ENCODE measurements at places on chromosomes 2 and 18. TPM values are rescaled to one million over a fixed set of nuclear protein-coding genes. Genes with fewer than 3 reads are reported as not detected.

Gene SERPINB10
- total RNA-seq = not detected

Gene ADD2
- 0.08 TPM for total RNA-seq

Gene CHST10
- total RNA-seq = 20.0 TPM

Gene TTN
- 26.2 TPM for total RNA-seq

Gene PLA2R1
- total RNA-seq = not detected

Gene CACNB4
- total RNA-seq = 1.8 TPM

Gene TEX44
- total RNA-seq = not detected

Gene CDCA7
- 76.9 TPM for total RNA-seq

Gene FBXO41
- total RNA-seq = 12.0 TPM

Gene EML6
- total RNA-seq = 1.0 TPM

Gene AGXT
- total RNA-seq = 1.3 TPM

Gene INPP5D
- 0.47 TPM for total RNA-seq

Gene SERPINB12
- total RNA-seq = not detected

Gene TGFA
- 8.9 TPM for total RNA-seq

Gene DPP4
- 0.08 TPM for total RNA-seq

Gene IL36A
- total RNA-seq = not detected

Gene GPR45
- total RNA-seq = 0.43 TPM

Gene COPS8
- 179 TPM for total RNA-seq

Gene RESP18
- total RNA-seq = not detected

Gene UGT1A9
- not detected for total RNA-seq

Gene TRPM8
- 0.18 TPM for total RNA-seq

Gene ACTR2
- 122 TPM for total RNA-seq

Gene TMSB10
- 2,398 TPM for total RNA-seq

Gene ALPI
- not detected for total RNA-seq

Gene HOXD13
- total RNA-seq = 11.0 TPM

Gene FNDC4
- 0.91 TPM for total RNA-seq

Gene DNER
- total RNA-seq = 0.15 TPM

Gene ALPP
- total RNA-seq = 0.08 TPM

Gene DUSP19
- total RNA-seq = 3.4 TPM

Gene PCARE
- 0.02 TPM for total RNA-seq

Gene TUBB8B
- total RNA-seq = not detected

Gene C2orf69
- 20.7 TPM for total RNA-seq

Gene POTEJ
- not detected for total RNA-seq

Gene RELCH
- total RNA-seq = 16.5 TPM
